ENCODE measurements at places on chromosomes 5 and 9.
A peak's percentile ranks its signal among the peaks of the same experiment; 100 is the strongest.

DNA sequence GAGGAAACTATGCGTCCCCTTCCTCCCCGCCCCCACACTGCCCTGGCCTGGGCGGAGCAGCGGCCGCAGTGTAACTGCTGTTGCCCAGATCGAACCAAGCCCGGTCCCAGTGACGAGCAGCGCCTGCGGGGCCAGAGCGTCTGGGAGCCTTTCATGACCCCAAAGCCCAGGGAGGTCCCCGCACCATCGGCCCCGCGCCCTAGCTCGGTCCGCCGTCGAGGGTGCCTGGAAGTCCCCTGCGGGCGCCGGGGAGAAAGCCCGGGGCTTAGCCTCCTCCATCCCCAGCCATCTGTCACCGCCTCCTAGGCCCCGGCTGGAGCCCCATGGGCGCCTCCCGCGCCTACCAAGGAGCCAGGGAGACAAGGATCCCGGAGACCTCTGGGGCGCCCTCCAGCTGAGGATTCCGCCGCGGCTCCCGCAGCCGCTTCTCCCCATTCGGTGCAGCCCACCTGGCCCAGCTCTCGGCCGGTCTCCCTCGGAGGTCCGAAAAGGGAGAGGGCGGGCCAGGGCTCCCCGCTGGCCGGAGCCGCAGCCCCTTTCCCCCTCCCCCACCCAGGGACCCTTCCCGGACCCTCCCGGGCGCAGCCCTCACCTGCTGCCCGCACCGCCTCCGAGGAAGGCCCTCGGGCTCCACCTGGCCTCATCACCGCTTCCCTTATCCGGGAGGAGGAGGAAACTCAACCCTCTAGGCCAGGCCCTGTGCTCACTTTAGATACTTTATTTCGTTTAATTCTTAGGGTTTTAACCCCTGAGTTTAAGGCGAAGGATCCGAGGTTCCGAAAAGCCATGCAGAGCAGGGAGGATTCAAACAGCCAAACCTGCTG lies 45.6 kb downstream of the APTX start:
- DNase-seq, result no peak

GRCh38 chr5:73387149-73387591 lies 61.4 kb downstream of the FOXD1 start:
- peak; percentile 25 for DNase-seq

GRCh38 chr9:106052735-106053134 lies 358.4 kb downstream of the TMEM38B start:
- no peak for DNase-seq

DNA sequence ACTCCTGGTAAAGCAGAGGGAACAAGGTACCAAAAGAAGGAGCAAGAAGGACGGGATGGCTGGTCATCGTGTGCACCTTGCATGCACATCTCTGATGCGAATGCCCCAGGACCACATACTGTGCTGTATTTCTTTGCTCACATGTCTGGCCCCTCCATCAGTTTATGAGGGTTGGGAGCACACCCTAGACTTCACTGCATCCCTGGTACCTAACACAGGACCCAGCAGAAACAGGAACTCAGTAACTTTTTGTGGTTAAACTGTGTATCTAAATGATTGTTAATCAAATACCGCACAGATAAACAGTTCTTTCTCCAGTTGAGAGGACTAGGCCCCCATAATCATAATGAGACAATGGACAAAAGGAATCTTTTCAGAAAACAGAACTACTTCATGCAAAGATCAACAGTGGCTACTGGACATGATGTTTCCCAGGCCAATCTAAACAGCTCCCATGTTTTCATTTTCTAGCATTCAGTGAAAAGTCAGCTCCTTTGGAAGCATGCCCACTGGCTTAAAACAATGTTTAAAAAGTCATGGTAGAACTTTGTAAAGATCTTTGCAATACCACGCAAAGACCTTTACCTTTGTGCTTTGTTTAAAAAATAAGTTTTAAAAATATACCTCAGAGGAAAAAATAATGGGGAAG lies 55.5 kb upstream of the IFNK start:
- DNase-seq, result no peak

- no peak for DNase-seq
Observed at GRCh38 chr5:15807871-15808270, 307.9 kb downstream of the FBXL7 start.

- DNase-seq, result no peak
Observed at GRCh38 chr5:23289162-23289561, 218.2 kb upstream of the PRDM9 start.

DNA sequence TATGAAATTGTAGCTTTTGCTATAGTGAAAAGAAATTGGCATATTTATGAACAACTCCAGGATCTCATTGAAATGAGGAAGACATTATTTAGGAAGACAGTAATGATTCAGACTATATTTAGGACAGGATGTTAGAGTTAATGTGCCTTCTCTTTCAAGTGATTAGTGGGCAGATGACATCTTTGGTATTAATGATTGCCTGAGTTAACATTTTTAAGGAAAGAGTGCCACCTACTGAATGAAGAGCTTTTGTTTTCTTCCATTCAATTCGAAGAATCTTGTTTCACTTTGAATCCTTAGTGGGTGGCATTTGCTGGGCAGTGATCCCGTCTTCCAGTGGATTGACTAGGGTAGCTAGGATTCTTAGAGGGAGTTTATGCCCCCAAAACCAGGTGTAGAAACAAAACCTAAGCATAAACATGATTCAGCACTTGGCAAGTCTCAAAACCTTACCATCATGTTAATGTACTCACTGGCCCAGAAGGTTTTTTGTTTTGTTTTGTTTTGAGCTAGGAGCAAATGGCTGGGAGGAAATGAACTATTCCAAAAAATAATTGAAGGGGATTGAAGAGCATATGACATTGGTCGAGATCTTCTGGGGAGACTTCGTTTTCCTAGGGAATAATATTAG lies 23.2 kb downstream of the MAP3K1 start:
- DNase-seq, result no peak

GRCh38 chr5:122599000-122599399 lies 175.9 kb upstream of the SNX2 start:
- DNase-seq, result no peak

- DNase-seq, result no peak
Observed at GRCh38 chr5:180990086-180990881, 1.6 kb downstream of the BTNL3 start.

DNA sequence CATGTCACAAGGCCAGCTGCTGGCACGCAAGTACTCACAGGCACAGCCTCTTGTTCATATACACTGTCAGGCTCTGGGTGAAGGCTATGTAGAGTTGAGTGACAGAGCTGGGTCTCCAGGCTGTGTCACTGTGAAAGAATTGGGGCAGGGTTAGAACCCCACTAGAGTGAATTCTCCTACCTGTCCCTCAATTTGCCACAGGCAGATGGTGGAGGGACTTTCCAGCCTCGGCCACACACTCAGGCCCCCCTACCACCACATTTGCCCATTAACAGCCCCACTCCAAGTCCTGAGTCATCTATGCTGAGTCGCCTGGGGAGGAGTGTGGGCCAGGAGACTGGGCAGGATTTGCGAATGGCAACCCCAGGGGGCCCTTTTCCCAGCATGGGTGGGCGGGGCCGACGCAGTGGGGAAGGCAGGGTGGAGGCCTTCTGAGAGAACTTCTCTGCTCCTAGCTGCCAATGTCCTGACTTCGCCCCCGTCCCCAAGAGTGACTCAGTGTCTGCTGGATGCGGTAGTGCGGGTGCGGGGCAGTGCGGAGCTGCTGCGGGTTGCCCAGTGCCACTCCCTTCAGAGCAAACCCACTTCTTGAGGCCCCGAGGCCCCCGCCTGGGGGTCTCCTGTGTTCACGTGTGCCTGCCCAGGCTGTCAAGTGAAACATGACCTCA lies 50.3 kb upstream of the PSD2 start:
- peak; percentile 66 for DNase-seq

DNA sequence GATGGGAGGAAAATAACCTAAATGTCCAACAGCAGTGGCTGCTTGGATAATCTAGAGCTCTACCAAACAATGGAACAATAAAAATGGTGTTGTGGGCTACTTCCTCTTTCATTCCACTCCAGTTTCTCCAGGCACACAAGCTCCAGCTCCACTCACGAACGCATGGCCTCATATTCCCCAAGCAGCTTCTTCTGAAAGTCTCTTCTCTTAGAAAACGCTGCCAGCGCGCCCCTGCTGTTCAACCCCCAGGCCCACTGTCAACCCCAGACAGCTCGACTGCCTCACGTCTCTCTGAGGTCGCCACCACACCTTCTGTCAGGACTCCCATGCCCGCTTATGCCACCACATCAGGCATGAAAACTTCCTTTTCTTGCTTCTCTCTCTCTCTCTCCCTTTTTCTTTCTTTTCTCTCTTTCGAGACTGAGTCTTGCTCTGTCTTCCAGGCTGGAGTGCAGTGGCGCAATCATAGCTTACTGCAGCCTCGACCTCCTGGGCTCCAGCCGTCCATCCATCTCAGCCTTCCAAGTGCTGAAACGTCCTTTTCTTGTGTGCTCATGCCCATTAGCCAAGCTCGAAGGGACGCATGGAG lies 16.2 kb downstream of the OR2V2 start:
- no peak for DNase-seq

DNA sequence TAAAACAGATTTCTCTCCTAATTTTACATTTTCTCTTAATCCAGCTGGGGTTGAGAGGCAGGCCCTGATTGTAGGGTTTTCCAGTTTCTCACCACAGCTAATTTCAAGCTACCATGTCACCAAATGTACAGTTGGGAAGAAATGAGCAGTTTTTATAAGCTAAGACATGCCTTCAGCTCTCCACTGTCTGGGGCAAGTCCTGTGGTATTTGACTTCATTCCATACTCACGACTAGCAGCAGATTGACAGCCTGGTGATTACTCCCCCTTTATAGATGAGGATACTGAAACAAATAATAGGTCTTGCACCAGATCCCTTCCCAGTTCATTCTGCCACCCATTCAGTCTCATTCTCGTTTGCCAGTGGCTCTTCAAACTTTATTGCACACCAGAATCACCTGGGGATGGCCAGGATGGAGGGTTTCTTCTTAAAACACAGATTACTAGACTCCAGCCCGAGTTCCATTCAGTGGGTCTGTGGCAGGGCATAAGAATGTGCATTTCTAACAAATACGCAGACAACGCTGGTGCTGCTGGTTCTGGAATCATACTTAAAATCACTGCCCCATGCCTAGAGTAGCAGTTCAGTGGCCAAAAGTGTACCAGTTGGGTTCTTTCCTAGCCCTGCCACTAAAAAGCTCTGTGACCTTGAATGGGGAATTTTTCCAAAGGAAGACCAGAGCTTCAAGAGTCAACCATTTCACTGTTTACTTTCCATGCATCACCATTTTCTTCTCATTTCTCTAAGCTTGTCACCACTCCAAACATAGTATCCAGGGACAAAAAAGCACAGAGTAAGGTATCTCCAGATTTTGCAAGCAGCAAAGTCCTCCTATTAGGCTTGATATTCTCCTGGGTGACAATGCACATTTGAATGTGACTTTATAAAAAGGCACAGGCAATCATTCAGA lies 64.3 kb downstream of the CSNK1A1 start:
- DNase-seq, result no peak
